ENCODE measurements at places on chromosomes 2 and 18.

GRCh38 chr2:101187131-101187530 is 35.9 kb upstream of the TBC1D8 start:
- DNase-seq: no peak

GRCh38 chr2:46559261-46559660 is 79.9 kb downstream of the TMEM247 start:
- no peak for DNase-seq

DNA sequence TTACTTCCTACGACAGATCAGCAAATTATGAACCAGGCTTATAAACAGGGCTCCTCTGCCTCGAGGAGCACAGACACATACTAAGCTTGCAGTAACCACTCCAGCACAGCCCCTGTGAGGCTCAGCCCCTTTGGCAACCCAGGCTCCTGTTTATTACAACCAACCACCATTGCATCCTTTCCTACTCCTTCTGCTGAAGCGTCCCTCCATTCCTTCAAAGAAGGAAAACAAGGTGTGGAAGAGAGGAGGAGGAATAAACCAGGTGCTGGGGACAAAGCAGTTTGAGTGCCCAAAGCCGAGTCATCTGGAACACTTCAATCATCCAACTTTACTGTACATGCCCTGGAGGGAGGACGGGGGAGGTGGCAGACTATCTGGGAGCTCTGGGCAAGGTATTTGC is 87.2 kb upstream of the MGAT4A start:
- no peak for DNase-seq

DNA sequence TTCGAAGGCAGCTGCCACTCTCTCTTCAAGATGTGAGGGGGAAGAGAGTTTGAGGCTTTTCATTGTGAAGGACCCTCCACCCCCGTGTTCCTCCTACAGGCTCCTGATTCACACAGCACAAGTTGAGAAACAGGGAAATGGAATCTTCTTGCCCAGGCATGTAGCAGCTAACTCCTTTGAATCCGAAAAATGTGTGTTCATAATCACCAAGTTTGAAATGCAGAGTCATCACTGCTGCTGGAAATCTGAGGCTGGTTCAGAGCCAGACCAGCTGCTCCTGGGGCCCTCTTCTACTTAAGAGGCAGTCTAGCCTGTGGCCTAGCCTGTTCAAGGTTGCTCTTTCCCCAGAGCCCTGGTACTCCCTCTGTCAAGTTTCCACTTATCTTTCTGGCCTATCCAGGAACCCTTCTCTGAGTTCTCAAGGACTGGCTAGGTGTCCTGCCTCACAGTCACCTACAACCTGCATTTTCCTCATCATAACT is 166.4 kb downstream of the TMEM247 start:
- DNase-seq: peak; percentile 87

DNA sequence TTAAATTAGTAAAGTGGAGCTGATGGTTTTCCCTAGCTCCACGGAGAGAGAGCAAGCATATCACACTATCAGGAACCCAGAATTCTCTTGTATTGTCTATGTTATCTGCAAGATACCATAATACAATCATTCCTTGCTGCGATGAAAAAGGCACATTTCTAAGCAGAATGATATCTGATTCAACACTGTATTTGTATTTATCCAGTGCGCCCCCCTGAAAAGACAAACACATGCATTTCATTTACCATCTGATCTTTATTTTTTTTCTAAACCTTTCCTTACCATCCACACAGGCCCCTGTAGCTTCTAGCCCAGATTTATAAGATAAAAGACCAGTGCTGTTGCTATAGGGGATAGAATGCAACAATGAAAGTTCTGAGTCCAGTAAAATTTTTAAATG is 420.6 kb downstream of the TDRD15 start:
- DNase-seq: no peak

GRCh38 chr2:37343537-37344434 is 644 bp upstream of the QPCT start:
- DNase-seq: no peak

GRCh38 chr2:38259311-38259710 is 117.8 kb downstream of the ATL2 start:
- no peak for DNase-seq

DNA sequence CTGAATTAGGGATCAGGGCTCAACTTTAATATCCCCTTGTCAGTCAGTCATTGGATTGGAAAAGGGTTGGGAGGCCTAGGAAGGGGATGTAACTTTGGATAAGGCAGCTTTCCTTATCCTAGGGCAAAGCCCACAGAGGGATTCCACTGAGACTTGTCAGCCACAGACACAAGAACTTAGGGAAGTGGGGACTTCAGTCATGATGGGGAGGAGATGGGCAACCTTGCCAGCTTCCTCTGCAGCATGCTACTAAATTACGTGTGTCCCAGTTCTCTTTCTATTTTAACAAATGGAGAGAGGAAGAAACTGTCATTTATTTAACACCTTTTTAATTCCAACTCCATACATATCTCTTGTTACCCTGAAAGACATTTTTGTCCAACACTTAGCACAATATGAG is 237.8 kb downstream of the WDR7 start:
- peak; percentile 4 for DNase-seq

DNA sequence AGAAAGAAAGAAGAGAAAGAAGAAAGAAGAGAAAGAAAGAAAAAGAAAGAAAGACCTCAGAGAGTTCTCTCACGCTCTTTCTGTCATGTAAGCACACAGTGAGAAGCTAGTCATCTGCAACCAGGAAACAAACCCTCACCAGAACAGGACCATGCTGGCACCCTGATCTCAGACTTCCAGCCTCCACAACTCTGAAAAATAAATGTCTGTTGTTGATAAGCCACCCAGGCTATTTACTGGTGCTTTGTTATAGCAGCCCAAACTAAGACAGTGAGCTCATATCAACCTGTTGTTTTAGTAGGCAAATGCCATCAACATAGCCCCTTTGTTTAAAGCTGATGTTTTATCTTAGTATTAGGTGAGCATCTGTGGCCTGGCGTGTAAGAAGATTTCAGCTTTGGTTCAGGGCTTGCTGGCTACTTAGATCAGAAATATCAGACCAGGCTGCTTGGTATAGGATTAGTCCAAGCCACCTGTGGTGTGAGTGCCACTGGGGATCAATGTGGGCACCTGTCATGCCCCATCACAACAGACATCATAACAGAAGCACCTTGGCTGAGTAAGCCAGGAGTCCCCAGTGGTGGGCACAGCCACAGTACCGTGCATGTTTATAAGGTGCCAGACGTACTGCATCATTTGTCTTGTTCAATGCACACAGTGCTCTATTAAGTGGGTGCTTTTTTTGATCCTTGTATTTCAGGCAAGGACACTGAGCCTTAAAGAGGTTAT is 94.4 kb downstream of the LBH start:
- no peak for DNase-seq

DNA sequence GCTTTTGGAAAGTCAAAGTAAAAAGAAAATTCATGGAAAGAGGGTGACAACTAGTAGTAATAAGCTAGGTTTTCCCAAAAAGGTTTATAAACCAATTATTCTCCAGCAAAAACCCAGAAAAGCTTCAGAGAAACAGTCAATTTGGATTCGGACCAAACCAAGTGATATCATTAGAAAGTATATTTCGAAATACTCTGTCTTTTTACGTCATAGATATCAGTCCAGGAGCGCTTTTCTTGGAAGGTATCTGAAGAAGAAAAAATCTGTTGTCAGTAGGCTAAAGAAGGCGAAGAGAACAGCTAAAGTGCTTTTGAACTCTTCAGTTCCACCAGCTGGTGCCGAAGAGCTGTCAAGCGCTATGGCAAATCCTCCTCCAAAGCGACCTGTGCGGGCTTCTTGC is 36.6 kb downstream of the ZDBF2 start:
- no peak for DNase-seq

GRCh38 chr2:237693291-237693994 is 66.1 kb downstream of the LRRFIP1 start:
- peak; percentile 76 for DNase-seq
